NT2/D1 (cell line): ENCODE measurements at places on chromosomes 13 and 19.
A peak's percentile ranks its signal among the peaks of the same experiment; 100 is the strongest.

GRCh38 chr13:79392882-79393563, 13.0 kb downstream of the RBM26 start:
- no peak for DNase-seq

GRCh38 chr19:6503407-6504201, 1.5 kb upstream of the TUBB4A start:
- DNase-seq = no peak

DNA sequence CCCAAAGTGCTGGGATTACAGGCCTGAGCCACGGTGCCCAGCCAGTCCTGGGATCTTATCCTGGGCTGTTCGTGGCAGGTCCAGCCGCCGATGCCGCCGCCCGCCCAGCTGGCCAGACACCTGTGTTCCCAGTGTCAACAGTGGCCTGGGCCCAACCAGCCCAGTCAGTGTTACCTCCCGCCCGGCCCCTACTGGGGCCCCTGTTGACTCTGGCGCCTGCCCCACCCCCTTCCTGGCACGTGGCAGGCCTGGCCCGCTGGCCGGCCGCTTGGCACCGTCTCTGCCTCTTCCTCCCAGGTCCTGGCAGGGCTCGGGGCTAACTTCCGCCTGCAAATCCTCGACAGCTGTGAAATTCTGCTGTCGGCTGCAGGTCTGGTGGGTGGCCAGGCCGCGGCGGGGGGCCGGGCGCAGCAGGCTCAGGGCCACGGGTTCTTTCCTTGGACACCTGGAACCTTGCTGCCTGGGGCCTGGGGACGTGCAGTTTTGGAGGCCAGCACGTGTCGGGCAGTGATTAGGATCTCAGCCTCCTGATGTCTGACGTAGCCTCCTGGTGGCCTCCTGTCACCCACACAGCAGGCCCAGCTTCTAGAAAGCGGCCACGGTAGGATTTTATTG, 9.1 kb downstream of the ARID3A start:
- no peak for DNase-seq

- DNase-seq = no peak
Measured at GRCh38 chr13:107512551-107512950, 702.8 kb downstream of the LIG4 start.

DNA sequence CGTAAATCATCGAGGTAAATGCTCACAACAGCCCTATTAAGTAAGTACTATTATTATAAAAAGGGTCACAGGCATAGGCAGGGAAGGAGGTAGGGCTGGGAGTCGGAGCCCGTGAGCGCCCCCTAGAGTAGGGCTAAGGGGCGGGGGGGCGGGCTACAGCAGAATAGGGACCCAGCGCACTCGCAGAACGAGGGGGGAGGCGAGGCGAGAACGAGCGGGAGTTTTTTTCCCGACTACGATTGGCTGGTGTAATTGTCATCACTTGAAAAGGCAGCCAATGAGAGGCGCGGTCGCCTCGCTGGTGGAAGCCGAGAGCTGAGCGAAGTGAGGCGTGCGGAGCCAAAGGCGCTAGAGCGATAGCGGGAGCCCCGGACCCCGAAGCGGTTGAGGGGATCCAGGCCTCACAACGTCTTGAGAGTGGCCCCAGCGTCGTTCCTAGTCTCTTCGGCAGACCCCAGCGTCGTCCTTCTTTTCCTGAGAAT, 24.2 kb downstream of the KEAP1 start:
- peak; percentile 92 for DNase-seq

DNA sequence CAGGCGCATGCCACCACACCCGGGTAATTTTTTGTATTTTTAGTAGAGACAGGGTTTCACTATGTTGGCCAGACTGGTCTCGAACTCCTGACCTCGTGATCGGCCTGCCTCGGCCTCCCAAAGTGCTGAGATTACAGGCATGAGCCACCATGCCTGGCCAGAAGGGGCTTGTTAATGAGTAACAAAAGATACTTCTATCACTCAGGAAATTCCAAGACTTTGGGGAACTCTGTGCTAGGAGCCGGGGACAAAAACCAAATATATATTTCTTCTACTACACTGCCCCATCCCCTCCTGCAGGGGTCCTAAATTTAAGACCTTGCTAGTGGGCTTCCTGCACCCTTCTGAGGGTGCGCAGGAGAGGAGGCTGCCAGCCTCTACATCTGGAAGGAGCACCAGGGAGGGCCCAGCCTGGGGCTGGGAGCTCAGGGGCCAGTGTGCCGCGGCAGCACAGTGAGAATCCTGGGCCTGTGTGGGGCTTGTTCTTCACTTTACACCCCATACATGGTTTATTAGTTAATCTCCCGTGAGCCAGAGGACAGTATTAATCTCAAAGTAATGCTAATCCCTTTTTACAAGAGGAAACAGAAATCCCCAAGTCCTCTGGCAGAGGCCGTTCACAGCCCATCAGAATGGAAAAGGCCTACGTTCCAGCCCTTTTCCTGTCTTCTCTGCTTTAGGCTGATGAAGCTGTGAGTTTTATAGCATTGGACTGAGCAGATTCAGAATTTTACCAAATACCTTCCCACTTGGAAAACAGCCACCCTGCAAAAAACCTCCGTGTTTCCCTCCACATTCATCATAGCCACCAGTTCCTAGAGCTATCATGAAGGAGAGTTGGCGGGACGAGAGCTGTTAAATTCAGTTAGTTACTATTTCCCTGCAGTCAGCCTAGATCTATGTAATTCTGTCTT, 44.4 kb upstream of the NPAS1 start:
- no peak for DNase-seq

DNA sequence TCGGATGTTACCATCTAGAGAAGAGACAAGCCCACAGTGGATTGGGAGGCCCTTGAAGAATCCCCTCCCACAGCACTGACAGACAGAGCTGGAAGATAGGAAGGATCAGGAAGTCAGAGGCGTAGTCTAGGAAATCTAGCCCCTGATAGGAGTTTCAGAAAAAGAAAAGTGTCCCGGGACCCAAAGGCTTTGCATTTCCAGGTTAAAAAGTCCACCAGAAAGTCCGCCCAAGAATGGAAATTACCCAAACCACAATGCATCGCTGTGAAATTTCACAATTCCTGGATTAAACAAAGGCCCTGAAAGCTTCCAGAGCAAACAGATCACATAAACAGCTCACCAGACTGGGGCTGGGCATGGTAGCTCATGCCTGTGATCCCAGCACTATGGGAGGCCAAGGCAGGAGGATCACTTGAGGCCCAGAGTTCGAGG, 146.9 kb downstream of the KDM4B start:
- DNase-seq = no peak

- DNase-seq = no peak
Measured at GRCh38 chr13:30443957-30444404, 21.7 kb downstream of the UBE2L5 start.

- DNase-seq = no peak
Measured at GRCh38 chr19:3585301-3586126, at the start of gene GIPC3. TSS of gene GIPC3 (plus strand) at chr19:3585478. CDS start at chr19:3585598, 120 bp downstream.

- DNase-seq = peak; percentile 15
Measured at GRCh38 chr13:30659980-30660379, 42.3 kb downstream of the USPL1 start.

GRCh38 chr13:44576351-44577235, 463 bp upstream of the TSC22D1 start:
- no peak for DNase-seq

GRCh38 chr13:91745967-91746366, 347.5 kb downstream of the GPC5 start:
- no peak for DNase-seq

DNA sequence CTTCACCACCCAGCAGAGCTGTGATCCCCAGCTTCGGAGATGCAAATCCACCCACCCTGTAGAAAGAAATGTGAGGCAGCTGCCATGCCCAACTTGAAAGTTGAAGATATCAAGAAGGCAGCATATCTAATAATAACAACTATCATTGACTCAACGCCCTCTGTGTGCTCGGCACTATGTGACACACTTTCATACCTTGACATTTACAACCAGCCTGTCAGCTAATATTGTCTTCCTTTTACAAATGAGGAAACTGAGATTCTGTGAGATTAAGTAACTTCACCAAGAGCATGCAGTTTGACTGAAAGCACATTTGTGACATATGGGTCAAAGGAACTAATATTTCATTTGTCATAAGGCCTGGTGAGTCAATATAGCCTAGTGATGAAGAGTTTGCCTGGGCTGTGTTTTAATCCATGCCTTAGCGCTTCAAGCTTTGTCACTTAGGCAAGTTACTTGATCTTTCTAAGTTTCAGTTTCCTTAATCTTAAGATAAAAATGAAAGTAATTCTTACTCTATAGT, 137.0 kb downstream of the FLT1 start:
- no peak for DNase-seq
